Glutamatergic neuron (in vitro differentiated cells): ENCODE measurements at places on chromosomes 12 and 14. TPM values are rescaled to one million over a fixed set of nuclear protein-coding genes. Genes with fewer than 3 reads are reported as not detected.

DNA sequence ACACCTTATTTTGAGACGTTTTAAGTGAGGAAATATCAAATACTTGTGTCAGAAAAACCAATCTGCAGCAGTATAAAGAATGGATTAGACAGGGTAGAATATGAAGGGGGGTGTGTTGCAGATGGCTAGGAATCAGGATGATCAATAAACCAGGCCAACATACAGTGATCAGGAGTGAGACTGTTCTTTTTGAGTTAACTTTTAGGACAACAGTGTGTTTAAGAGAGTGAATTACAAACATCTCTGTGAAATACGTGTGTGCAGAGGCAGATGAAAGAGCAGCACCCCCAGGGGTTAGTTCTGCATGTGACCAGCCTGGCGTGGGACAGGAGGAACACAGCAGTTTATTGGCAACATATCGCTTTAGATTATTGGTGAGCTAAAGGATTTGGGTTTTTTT is 10.6 kb upstream of the NRDE2 start:
- DNase-seq, result no peak

DNA sequence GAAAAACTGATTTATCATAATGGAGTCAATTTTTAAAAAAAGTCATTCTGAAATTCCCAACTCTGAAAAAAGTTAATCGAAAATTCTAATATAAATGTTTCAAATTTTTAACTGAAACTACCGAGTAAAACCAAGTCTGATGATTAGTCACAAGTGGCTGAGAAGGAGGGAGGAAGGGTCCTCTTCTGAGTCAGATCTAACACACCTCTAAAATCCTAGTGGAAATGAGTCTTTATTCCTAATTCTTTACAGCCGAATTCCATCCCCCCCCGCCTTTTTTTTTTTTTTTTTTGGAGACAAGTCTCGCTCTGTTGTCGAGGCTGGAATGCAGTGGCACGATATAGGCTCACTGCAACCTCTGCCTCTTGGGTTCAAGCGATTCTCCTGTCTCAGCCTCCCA is 37.9 kb downstream of the RAD9B start:
- no peak for DNase-seq

GRCh38 chr12:24297516-24297915 is 348.0 kb upstream of the SOX5 start:
- DNase-seq, result no peak

DNA sequence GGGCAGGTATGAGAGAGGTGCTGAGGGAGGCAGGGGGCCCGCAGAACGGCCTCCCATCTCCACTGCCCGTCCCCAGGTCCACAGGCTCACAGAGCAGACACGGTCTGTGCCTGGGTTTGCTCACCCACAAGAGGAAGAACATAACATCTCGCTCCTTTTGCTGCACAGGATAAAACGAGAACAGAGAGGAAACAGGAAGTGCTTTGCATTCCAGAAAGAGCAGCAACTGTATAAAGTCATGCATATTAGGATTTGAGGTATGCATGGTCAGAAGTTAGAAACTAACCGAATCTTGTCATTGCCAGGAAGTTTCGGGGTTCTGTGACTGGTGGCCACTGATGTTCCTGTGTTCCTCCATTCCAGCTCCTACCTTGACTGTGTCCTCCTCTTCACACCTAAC is 25.0 kb downstream of the NTF3 start:
- no peak for DNase-seq

DNA sequence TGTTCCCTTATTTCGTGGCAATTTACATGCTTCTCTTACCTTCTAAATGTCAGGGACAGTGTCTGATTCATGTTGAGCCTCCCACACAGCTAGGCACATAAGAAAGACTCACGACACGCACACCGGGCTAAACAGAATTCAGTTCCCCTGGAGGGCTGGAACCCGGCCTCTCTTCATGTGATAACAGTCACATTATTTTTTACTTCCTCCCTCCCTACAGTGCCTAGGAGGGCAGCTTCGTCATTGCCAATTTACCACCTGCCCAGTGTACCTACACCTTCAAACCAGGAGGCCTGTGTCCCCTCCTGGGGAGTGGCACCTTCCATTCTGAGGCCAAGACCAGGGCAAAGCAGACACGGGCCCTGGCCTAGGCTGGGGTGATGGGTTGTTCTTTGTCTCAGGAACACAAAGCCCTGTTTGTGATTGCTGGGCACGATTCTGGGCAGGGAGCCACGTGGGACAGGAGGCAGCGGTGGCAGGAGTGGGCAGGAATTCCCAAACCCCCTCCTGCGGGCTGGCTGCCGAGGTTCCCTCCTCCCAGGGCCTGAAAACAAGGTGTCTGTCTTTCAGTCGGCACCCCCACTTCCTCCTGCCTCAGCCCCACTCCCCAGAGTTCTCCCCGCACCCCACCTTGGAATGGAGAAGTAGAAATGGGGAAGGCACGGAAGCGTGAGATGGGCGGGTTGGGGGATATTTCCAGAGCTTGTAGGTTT is 6.8 kb upstream of the RASAL1 start:
- DNase-seq, result no peak

The SLCO1B1 gene
- total RNA-seq, result not detected

The INHBE gene
- 18.0 TPM for total RNA-seq
